ENCODE measurements at places on chromosomes 2 and 18.

- DNase-seq: no peak
Measured at GRCh38 chr2:73640946-73641766, 1.1 kb downstream of the NAT8 start.

DNA sequence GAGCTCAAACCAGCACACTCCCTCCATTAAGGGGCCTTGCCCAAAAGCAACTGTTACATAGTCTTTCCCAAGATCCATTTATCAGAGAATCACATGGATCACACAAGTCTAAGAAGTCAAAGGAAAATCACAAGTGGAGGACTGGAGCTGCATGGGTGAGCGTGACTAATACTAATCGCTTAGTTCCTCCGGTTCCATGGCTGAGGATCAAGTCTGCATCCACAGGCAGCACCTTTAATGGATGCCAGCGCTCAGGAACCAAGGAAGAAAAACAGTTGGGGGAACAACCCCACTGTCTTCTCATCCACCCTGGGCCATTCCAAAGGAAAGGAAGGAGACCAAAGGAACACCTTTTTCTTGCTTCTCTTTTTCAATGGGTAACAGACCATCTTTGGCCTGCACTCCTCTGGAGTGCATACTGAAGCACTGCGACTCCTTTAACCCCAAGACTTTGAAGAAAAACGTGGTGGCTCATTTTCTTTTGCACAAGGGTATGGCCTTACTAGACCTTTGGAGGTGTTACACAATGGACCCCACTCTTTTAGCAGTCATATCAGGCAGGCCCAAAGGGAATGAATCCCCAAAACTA lies 9.2 kb upstream of the WDR33 start:
- DNase-seq: no peak

- DNase-seq: no peak
Measured at GRCh38 chr2:11738589-11739436, 7.6 kb upstream of the LPIN1 start.

GRCh38 chr2:129192117-129192516 lies 787.3 kb upstream of the RAB6C start:
- no peak for DNase-seq

DNA sequence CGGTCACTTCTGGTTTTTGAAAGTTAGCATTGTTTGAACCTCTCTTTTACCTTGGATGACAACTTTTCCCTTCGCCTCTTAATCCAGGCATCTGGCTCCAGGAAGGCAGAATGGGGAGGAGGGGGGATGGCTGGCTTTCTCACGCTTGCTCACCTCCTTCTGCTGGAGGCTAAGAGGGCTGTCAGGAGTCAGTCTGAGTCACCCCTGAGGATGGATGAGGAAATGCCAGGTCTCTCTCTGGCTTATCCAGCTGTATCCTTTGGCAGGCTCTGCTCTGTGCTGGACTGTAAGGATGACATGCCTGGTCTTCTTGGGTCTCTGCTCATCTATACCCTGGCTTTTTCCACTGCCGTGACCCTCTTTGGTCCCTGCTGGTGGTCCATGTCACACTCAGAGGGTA lies 142.9 kb upstream of the GYPC start:
- no peak for DNase-seq

GRCh38 chr2:54256091-54256694 lies at the start of gene TSPYL6:
TSS of gene TSPYL6 (minus strand) at chr2:54256229. CDS start at chr2:54256151, 78 bp downstream.
- DNase-seq: no peak

GRCh38 chr2:68537809-68538208 lies 70.4 kb downstream of the APLF start:
- DNase-seq: no peak

DNA sequence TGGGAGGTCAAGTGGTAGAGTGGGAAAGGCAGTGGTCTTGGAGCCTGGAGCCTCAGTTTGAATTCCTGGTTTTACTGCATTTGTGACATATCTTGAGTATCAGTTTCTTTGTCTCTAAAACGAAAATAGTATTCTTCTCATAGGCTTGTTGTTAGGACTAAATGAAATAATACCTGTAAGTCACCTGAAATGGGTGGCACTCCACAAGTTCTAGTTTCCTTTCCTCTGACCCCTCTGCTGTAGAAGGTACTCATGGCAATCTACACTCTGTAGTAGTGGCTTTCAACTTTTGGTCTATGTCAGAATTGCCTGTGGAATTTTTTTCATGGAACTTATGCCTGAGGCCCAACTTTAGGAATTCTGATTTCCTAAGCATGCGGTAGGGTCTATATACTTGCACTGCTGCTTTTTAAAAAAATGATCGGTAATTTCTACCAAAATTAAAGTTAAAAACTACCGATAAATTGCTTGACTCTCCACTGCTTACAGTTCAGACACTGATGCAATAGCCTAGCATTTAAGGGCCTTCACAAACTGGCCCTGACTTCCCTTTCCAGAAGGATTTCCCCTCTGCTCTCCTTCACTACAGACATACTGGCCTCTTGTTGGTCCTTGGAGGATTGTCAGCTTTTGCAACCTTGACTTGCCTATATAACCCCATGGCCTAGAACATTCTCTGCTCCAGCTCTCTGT lies 47.2 kb downstream of the PLEK start:
- DNase-seq: no peak

DNA sequence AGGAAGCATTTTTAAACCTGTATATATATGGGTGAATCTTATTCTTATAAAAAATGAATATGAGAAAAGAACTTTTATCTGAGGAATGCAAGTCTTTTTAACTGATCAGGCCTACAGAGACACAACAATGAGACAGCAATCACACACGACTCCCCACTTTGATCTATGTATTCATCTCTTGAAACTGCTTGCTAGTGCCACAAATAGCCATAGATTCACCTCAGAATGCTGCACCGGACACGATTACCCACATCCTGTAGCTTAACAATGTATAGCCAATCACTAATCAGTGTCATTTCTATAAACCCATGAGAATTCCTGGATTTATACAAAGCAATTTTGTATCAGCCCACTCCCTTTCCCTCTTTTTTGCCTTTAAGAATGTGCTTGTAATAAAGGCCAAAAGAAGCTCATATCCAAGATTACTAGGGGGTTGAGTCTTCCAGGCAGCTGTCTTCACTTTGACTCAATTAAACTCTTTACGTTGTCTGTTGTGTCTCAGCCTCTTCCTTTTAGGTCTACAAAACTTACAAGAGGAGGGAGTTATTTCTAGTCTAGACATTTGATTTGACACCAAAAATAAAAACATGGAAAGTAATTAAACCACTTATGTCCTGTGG lies 94.9 kb downstream of the MBD2 start:
- DNase-seq: no peak

GRCh38 chr2:130966149-130966774 lies 127.0 kb downstream of the FAM168B start:
- no peak for DNase-seq

DNA sequence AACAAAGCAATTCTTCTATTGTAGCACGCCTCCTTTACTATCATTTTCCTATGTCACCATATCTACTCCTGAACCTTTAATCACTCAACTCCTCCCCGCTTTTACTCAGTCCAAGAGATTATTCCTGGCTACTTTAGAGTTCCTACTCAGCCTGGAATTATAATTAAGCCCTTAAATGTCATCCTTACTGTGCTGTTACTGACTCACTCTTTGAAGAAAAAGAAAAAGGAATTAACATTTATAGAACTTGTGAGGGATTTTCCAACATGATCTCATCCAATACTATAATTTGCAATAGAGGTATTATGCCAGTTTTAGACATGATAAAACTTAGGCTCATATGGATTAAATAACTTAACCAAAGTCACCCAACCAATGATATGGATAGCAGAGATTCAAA lies 61.7 kb downstream of the CCDC88A start:
- no peak for DNase-seq

GRCh38 chr18:74140582-74140981 lies 7.1 kb downstream of the FBXO15 start:
- no peak for DNase-seq

GRCh38 chr2:201837391-201837790 lies 31.1 kb downstream of the CDK15 start:
- DNase-seq: no peak

DNA sequence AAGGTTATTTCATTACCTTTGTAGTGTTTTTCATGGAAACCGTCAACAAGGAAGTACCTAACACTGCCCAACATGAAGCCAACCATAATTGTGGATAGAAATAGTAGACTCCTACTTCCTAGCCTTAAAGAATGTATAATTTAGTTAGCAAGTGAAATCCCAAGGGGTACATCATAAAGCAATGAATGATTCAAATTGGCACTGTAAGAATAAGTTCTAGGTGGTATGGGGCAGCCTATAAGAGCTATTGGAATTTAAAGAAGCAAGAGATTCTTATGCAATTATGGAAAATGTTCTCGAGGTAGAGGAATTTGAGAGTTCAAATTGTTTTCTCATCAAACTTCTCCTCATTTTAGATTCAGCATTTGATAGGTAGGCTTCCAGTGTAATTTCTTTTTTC lies 157.9 kb downstream of the FMNL2 start:
- no peak for DNase-seq

All from cerebellar nuclear complex (tissue), 1 donor.